ENCODE measurements at places on chromosomes 4 and X. TPM values are rescaled to one million over a fixed set of nuclear protein-coding genes. Genes with fewer than 3 reads are reported as not detected.

Gene MORF4L2
- 103 TPM for total RNA-seq

Gene SLBP
- total RNA-seq, result 33.9 TPM

Gene TEX11
- total RNA-seq, result not detected

Gene DIPK2B
- total RNA-seq, result not detected

Gene ADAM29
- not detected for total RNA-seq

DNA sequence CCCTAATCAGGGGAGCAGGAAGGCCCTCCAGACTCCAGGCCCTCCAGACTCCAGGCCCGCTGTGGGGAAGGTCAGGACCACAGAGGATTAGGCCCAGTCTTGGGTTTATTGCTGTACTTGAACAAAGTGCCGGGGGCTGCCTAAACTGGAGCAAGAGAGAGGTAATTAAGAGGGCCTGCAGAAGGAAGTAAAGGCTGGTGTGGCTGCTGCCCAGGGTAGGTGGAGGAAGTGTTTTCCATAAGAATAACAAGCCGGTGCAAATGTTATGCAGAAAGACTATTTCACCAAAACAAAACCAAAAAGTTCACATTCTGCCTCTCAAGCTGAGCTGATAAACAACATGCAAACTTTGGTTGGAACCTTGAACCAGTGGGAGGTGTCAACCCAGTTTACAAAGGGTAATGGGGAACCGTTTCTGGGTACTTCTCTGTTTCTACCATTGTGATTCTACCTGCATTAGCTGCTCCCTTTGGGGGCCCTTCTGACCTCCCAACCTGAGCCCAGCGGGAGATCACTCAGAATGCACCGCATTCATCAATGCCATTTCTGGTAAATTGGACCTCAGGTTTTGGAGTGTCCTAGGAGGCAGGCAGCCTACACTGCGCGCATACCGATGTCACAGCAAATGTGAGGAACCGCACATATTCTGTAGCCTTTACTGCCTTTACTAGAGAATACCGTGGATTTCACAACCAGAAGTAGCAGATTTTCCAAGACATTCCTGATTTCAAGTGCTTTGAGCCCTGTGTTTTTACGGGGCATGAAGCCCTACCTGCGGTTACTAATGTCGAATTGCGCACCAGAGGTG, 59.7 kb upstream of the BCOR start:
- DNase-seq, result peak; percentile 14
- H3K36me3 ChIP-seq, result no peaks in the 10 kb centered on the region
- H3K4me1 ChIP-seq, result peaks cover 11% of the 10 kb centered on the region
- H3K27ac ChIP-seq, result no peak overlapping the region
- peak overlapping the region; percentile 54 for H3K4me3 ChIP-seq

DNA sequence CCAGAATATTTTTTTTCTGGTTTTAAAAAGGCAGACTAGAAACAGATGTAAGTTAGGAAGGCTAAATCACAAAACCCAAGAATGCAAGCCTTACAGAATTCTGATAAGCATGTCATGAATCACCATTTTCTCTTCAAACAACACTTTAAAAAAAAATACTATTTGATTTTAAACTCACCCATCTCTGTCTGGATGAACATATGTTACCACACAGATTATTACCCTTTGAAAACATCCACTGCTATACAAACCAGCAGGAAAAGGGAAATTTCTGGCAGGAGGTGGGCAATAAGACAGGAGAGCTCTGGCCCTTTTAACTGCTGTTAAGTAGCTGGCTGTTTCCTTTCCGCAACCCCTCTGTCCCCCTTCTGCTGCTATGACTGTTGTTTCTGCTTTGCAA, 317.7 kb upstream of the NOCT start:
- no peak overlapping the region for H3K27ac ChIP-seq
- H3K4me3 ChIP-seq, result no peak overlapping the region
- H3K4me1 ChIP-seq, result no peaks in the 10 kb centered on the region

DNA sequence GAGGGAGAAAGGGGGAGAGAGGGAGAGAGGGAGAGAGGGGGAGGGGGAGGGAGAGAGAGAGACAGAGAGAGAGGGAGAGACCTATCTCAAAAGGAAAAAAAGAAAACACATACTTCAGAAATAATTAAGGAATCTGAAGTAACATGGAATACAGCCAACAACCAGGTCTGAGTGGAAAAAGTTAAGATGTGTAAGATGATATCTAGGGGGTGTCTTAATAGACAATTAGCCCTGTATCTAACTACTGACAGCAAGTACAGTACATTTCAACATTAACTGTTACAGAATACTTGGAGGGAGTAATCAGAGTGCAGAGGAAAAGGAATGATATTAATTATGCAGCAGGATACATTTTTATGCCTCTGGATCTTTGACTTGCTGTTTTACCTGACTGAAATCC, 22.4 kb downstream of the NUP54 start:
- no peaks in the 10 kb centered on the region for H3K4me1 ChIP-seq
- H3K27me3 ChIP-seq, result no peaks in the 10 kb centered on the region
- H3K27ac ChIP-seq, result no peak overlapping the region
- H3K36me3 ChIP-seq, result peaks cover 2% of the 10 kb centered on the region
- DNase-seq, result no peak
- no peak overlapping the region for H3K4me3 ChIP-seq

- H3K4me3 ChIP-seq, result no peak overlapping the region
- no peak for DNase-seq
- no peaks in the 10 kb centered on the region for H3K36me3 ChIP-seq
- no peaks in the 10 kb centered on the region for H3K4me1 ChIP-seq
- no peaks in the 10 kb centered on the region for H3K27me3 ChIP-seq
Measured at GRCh38 chr4:76962406-76963130, 13.0 kb downstream of the SEPTIN11 start.

DNA sequence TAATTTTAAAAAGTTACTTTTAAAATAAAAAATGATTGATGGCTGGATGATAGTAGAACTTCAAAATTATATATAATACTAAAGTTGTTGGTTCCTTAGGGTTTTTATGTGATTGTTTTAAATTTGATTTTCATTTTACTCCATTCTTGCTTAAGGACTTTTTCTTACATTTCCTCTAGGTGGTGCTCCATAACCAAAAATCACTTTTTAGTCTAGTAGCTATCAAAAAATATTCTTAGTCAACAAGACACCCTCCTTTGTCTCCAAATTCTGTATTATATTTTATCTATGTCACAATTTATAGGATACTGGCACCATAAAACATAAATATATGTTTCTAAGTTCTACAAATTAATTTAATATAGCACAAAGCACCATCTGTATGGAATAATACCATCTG, 67.2 kb upstream of the BRWD3 start:
- H3K4me3 ChIP-seq, result no peak overlapping the region
- H3K4me1 ChIP-seq, result no peaks in the 10 kb centered on the region
- no peak overlapping the region for H3K27ac ChIP-seq
- peak; percentile 21 for DNase-seq

- no peak for DNase-seq
Measured at GRCh38 chrX:149313871-149314371, 191.2 kb downstream of the IDS start.

DNA sequence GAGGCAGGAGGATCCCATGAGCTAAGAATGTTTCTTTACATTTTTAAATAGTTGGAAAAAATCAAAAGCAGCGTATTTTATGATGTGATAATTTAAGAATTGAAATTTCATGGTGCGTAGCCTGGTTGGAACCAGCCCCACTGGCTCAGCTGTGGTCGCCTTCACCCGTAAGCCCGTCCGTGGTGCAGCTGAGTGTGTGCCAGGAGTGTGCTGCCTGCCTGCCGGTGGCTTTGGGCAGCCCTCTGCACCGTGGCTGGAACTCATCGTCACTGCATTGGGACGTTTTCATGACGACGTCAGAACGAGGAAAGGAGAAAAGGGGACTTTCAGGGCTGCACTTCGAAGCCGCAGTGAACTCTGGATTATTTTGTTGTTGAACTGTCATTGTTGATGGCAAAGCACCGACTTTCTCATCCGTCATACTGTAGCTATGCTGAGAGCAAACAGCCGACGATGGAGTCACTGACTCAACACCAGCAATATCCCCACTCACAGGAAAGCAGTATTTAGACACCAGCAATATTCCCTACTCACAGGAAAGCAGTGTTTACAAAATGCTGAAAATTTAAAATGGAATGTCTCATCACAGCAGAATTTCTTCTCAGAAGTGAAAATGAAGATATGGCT, 35.1 kb downstream of the PCGF3 start:
- H3K36me3 ChIP-seq, result no peaks in the 10 kb centered on the region
- DNase-seq, result no peak
- no peak overlapping the region for H3K27ac ChIP-seq
- no peaks in the 10 kb centered on the region for H3K4me1 ChIP-seq
- H3K27me3 ChIP-seq, result no peaks in the 10 kb centered on the region

DNA sequence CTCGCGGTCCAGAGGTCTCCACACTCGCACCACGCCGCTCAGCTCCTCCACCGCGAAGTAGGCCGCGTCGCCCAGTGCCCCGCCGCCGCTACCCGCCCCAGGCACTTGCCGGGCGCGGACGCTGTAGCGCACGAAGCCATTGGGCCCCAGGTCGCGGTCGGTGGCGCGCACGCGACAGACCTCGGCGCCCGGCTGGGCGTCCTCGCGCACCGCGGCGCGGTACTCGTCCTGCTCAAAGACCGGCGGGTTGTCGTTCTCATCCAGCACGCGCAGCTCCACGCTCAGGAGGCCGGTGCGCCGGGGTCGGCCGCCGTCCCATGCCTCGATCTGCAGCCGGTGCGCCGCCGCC, 1.4 kb downstream of the DCHS2 start:
- no peaks in the 10 kb centered on the region for H3K36me3 ChIP-seq
- peaks cover 18% of the 10 kb centered on the region for H3K27me3 ChIP-seq
- H3K27ac ChIP-seq, result no peak overlapping the region
- DNase-seq, result peak; percentile 39

DNA sequence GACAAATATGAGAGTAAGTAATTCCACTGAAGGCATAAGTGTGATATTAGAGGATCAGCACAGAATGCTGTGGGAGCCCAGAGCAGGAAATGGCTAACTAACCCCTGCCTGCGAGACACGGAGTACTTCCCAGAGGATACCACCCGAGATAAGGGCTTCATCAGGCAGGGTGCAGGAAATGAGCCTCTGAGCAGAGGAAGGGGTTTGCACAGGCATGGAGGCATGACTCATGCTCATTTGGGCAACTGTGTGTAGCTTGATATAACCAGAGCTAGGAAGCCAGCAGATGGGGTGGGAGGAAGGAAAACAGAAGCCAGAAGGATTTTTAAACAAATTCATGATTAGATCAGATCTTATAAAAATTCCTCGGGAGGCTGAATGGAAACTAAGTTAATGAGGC, 70.0 kb upstream of the TSPAN5 start:
- no peaks in the 10 kb centered on the region for H3K36me3 ChIP-seq
- no peak for DNase-seq
- no peak overlapping the region for H3K27ac ChIP-seq
- H3K27me3 ChIP-seq, result no peaks in the 10 kb centered on the region

DNA sequence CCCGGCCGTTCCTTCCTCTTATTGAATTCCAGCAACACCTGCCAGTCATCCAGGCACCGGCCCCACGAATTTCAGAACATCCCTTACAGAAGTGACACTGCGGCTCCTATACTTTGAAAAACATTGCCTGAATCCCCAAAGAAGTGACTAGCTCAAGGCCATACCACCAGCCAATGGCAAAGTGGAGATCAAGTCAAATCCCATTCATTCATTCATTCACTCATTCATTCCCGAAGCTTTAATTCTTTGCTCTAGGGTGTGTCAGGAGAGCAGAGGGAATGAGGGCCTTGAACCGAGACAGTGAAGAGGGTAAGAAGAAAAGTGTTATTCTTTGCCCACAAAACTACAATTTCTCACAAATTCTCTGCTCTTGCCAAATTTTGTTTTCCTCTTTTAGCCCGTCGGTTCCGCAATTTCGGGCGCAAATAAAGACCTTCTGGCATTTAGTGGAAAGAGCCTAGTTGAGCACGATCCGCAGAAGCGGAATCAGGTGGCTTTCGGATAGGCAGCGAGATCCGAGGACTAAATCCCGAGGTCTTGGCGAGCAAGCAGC, 824 bp upstream of the HMGB3 start:
- H3K27me3 ChIP-seq, result peaks cover 10% of the 10 kb centered on the region
- DNase-seq, result no peak
- H3K36me3 ChIP-seq, result no peaks in the 10 kb centered on the region
- no peak overlapping the region for H3K27ac ChIP-seq

DNA sequence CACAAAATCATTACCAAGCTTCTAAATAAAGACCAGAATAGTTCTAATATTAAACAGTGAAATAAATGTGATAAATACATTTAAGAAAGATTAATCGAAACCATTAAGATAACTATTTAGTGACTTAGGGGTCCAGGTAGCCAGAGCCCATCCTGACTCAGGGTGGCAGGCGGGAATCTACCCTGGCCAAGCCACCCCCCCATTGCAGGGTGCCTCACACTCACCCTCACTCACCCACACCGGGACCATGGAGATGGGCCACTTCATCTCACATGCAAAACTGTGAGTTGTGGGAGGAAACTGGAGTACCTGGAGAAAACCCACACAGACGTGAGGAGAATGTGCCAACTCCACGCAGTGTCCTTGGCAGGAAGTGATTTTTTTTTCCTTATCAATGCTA, 237.6 kb upstream of the HAND2 start:
- H3K36me3 ChIP-seq, result no peaks in the 10 kb centered on the region
- H3K4me3 ChIP-seq, result no peak overlapping the region
- H3K27ac ChIP-seq, result no peak overlapping the region
- H3K4me1 ChIP-seq, result no peaks in the 10 kb centered on the region

All from B cell (primary cell).